ENCODE measurements at places on chromosomes 4 and X.

DNA sequence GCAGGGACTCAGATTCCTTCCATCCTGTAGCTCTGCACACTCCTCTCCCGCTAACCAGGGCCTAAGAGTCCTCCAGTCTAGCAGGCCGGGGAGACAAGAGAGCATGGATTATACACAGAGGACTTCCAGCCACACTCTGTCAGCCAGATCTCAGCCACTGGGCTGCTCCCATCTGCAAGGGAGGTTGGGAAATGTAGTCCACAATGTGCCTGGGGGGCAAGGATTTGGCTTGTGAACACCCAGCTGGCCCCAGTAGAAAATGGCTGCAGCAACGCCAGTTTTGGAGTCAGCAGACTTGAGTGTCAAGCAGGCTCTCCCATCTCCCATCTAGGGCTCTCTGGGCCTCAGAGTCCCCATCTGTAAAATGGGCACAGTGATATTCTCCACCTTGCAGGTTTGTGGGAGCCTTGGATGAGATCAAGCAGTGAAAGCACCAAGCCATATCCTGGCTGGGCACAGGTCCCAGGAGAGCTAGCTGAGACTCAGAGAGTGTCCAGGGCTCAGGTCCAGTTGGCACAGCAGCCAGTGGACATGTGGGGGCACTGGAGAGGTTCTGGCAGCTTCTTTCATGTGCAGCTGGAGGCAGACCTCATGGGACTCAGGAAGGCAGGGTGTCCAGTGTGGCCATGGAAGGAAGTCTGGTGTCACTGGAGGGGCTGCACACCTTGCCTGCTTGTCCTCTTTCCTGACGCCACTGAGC is 14.6 kb downstream of the PSAPL1 start:
- no peak for DNase-seq

DNA sequence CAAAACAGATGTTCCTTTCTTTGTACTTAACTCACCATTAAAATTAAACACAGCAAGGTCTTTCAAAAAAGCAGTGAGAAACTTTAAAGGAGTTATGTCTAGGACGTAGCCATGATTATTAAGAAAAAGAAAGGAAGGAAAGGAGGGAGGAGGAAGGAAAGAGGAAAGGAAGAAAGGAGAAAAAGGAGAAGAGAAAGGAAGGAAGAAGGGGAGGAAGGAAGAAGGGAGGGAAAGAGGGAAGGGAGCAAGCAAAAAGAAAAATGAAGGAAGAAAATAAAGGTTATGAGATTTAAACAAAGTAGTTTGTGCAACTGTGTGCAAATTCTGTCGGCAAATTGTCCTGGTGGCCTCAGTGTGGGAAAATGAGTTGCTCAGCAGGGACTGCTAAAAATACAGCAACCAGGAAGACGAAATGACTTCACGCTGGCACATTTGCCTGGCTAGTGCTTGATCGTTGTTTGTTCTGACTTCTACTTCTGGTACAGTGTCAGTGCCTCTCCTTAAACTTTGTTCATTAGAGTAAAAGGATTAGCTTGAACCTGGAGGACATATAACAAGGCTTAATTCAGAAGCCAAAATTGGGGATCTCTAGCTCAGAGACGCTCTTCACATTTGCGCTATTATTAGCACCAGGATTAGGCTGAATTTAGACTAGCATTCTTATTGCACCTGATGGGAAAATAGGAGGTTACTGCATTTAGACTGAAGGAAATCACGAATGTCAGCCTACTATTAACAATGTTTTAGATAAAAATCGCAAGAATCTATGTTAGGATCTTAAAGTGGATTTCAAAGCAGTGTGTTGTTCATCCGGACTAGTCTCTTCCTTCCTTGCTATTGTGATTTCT is 81.2 kb downstream of the DCK start:
- no peak for DNase-seq

GRCh38 chr4:173805884-173806283 is 275.9 kb upstream of the HAND2 start:
- no peak for DNase-seq

DNA sequence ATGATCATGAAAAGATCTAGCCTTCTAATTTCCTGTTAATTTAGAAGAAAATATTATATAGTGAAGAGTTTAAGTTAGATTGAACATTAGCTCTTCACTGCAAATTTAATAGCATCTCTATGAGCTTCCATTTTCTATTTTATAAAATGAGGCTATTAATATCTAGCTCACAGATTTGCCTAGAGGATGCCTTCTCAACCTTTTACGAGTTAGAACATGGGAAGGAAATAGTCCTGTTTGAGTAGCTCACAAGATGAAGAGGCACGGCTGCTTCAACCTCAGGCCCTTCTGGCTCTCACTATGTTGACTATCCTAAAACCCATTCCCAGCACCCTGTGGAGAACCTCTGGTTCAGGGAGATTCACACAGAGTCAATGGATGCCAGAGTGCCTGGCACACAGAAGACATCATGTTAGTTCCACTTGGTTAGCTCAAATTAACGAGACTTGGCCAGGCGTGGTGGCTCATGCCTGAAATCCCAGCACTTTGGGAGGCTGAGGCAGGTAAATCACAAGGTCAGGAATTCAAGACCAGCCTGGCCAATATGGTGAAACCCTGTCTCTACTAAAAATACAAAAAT is 97.9 kb upstream of the GUCY1A1 start:
- no peak for DNase-seq

DNA sequence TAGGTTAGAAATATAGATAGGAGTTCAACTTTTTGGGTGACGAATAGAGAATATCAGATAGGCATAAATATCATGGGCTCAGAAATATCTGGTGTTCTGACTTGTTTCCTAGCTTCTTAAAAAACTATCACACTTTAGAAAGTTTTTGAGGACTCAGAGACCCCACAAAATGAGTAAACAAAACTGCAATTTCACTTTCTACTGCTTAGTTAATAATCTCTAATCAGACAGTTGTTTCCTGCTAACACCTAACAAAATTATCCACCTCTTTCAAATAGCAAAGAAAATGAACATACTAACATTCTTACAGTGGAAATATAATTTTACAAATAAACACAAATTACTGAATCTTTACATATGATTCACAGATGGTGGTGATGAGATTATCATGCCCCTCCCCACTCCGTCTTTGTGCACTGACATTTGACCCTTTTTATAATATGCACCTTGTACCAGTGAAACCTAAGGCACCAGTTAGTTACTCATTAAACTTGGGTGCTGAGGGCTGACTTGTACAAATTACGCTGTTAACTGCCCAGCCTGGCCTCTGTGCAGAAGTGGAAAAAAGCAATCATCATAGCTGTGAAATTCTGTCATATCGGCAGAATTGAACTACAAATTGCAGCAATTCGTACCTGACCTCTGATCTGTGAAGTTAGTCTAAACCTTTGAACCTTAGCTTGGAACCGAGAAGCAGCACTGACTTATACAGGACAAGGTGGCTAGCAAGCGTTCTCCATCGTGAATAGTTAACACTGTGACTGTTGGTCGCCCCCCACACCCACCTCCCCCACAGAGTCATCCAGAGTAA is 138.7 kb downstream of the CHRNA9 start:
- no peak for DNase-seq

- no peak for DNase-seq
Measured at GRCh38 chr4:36064117-36064516, 180.2 kb downstream of the ARAP2 start.

- DNase-seq = no peak
Measured at GRCh38 chr4:38080061-38080974, 120.1 kb downstream of the PTTG2 start.
